Endothelial cell (in vitro differentiated cells): ENCODE measurements at places on chromosomes 3 and 15.

DNA sequence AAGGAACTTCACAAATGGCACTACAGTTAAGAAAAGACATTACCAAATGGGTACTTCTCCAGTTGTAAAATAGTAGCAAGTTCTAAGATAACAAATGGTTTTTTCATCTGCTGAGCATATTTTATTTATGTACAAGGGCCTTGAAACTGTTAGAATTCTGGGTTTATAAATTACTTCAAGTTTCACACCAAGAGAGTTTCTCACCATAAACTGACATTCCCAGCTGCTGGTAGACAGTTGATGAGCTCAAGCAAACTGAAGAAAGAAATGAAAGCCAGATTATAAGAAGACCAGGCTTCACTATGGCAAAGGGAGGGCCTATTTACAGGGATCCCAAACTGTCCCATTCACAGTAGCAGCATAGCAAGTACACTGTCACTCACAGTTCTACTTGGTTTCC lies 99.8 kb downstream of the DHX30 start:
- no peaks in the 10 kb centered on the region for H3K27me3 ChIP-seq
- no peak overlapping the region for H3K4me3 ChIP-seq
- no peak overlapping the region for H3K27ac ChIP-seq
- DNase-seq, result no peak

GRCh38 chr3:190807719-190808375 lies 54.6 kb downstream of the GMNC start:
- H3K27me3 ChIP-seq, result peaks cover 1% of the 10 kb centered on the region
- no peaks in the 10 kb centered on the region for H3K4me1 ChIP-seq
- no peak overlapping the region for H3K27ac ChIP-seq
- no peak for DNase-seq
- H3K4me3 ChIP-seq, result no peak overlapping the region

- no peak overlapping the region for H3K4me3 ChIP-seq
- no peak for DNase-seq
- H3K27ac ChIP-seq, result no peak overlapping the region
- no peaks in the 10 kb centered on the region for H3K27me3 ChIP-seq
- H3K36me3 ChIP-seq, result peaks cover 8% of the 10 kb centered on the region
Measured at GRCh38 chr3:55246033-55246432, 241.1 kb downstream of the WNT5A start.

DNA sequence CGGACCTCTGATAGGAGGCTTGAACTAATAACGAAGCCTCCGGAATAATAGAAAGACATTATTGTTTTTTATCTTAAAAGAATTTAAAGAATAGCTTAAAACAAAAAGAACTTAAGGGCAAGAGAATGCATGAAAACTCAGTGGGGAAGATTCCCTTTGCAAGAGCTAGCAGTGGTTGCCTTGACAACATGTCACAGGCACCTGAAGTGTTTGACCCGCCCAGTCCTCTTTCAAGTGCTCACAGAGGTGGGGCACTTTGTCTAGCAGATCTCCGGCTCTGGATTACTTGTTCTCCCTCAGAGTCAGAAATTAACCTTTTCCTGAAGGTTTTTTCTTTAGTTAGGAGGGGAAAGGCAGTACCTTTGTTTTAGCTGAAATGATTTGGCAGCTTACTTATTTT lies 37.8 kb downstream of the LARS2 start:
- no peak for DNase-seq
- H3K36me3 ChIP-seq, result peaks cover 15% of the 10 kb centered on the region
- H3K4me3 ChIP-seq, result no peak overlapping the region
- no peaks in the 10 kb centered on the region for H3K27me3 ChIP-seq

DNA sequence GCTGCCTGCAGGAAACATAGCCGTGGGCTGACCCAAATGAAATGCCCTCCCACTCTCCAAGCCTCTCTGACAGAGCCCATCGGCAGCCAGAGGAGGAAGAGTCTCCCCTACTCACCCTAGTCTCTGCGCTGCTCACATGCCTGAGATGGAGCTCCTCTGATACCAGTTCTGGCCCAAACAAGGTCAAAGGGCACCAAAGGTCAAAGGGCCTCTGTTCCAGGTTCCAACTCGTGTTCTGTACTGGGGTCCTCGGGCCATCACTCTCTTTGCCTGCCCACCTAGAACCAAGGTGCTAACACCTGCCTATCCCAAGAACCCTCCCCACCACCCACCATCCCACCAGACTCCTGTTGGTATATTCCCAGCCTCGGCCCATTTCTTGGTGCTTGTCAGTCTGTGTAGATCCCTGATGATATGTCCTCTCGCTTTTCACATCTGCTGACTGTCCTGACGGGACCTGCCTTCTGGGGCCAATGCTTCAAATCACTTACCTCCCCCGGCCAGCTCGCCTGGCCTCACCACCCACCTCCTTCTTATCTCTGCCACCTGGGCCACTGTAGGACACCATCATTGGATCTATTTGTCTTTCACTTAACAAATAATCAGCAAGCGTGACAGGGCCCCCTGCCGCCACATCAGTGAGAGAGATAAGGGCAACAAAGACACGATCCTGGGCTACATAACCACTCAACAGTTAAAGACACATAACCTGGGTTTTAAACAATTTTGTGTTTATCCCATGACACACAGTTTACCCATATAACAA lies 90.4 kb downstream of the SRGAP3 start:
- peaks cover 4% of the 10 kb centered on the region for H3K27me3 ChIP-seq
- H3K4me1 ChIP-seq, result no peaks in the 10 kb centered on the region
- DNase-seq, result no peak
- H3K4me3 ChIP-seq, result no peak overlapping the region

DNA sequence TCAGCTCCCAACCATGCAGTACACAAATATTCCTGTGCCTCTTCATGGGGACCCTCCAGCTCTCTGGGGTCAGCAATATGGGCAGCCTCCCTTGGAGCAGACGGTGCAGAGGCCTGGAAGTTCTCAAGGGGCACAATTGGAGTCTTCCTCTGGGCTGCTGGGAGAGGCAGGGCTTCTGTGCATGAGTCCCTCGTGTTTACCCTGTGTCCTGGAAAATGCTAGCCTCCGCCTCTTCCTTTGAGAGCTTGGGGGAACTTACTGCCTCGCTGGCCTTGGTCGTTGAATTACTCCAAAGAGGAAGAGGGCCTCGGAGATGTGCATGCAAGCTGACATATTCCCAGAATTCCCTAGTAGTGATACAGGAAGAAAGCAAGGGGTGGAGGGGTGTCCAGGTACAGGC lies 284.4 kb upstream of the IGF1R start:
- no peak for DNase-seq
- no peaks in the 10 kb centered on the region for H3K36me3 ChIP-seq
- H3K27ac ChIP-seq, result no peak overlapping the region
- peaks cover 1% of the 10 kb centered on the region for H3K27me3 ChIP-seq
- no peaks in the 10 kb centered on the region for H3K4me1 ChIP-seq
- no peak overlapping the region for H3K4me3 ChIP-seq

DNA sequence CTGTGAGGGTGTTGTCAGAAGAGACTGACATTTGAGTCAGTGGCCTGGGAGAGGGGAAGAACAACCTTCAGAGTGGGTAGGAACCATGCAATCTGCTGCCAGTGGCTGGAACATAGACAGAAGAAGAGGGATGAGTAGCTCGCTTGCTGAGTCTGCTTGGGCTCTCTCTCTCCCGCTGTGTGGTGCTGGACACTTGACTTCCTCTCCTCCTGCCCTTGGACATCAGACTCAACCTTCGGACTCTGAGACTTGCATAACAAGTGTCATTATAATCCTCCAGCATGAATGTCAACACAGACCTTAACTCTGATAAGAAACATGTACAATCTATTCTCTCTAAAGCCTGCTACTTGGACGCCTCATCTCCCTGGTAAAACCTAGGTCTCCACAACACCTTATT lies 5.9 kb upstream of the NMD3 start:
- DNase-seq, result no peak
- H3K27me3 ChIP-seq, result no peaks in the 10 kb centered on the region

GRCh38 chr15:70932397-70932796 lies 39.8 kb downstream of the LRRC49 start:
- no peak overlapping the region for H3K4me3 ChIP-seq
- no peaks in the 10 kb centered on the region for H3K4me1 ChIP-seq
- no peak for DNase-seq
- H3K27ac ChIP-seq, result no peak overlapping the region
- H3K27me3 ChIP-seq, result peaks cover 1% of the 10 kb centered on the region

DNA sequence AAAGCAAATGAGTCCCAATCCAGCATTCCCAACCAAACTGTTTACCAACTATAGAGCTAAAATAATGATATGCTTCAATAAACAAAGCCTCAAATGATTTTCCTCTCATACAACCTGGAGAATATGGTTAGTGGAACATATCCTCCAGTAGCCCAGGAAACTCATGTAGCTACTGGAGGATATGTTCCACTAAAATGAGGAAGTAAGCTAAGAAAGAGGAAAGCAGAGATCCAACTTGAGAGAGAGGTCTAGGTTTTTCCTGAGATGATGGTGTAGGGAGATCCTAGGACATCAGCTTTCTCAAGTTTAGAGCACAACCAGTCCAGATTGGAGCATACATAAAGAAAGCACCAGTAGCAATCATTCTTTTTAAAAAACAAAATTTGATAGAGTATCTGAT lies 44.6 kb upstream of the SLC4A7 start:
- no peak for DNase-seq
- H3K36me3 ChIP-seq, result no peaks in the 10 kb centered on the region
- H3K4me1 ChIP-seq, result peaks cover 5% of the 10 kb centered on the region

GRCh38 chr3:81886081-81886480 lies 124.6 kb upstream of the GBE1 start:
- H3K27me3 ChIP-seq, result no peaks in the 10 kb centered on the region
- no peaks in the 10 kb centered on the region for H3K4me1 ChIP-seq
- no peaks in the 10 kb centered on the region for H3K36me3 ChIP-seq
- no peak overlapping the region for H3K27ac ChIP-seq
- H3K4me3 ChIP-seq, result no peak overlapping the region
